ENCODE measurements at places on chromosomes 2 and 18.

DNA sequence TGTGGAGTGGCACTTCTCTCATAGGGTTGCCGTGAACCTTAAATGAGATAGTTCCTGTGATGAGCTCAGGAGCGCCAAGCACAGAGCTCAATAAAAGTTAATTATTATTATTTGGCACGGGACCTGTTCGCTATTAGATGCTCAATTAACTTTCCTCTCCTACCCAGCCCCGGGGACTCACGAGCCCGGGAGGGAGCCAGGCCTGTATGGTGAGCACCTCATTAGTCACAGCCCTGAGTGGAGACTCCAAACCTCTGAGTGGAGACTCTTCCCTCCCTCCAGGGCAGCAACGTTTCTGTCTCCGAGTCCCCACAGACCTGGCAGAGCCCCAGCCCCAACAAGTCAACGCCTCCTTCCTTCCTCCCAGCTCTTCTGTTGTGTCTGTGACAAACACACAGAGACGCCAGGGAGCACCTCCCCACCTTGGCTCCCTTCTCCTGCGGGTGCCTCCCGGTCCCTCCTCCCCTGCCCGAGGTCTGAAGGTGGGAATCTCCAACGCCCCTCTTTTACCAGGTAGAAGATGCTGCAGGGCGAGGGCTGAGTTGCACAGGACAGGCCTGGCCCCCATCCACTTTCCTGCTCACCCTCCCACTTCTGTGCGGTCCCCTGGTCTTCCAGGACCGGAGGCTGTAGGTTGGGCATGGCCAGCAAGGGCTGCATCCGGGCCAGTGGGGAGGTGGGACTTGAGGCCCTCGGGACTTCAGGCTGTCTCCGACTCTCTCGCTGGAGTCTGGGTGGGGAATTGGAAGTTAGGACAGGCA, 52.7 kb upstream of the ODC1 start:
- DNase-seq = peak; percentile 8

- no peak for DNase-seq
Observed at GRCh38 chr2:109711230-109712122, 82.6 kb upstream of the RGPD5 start.

DNA sequence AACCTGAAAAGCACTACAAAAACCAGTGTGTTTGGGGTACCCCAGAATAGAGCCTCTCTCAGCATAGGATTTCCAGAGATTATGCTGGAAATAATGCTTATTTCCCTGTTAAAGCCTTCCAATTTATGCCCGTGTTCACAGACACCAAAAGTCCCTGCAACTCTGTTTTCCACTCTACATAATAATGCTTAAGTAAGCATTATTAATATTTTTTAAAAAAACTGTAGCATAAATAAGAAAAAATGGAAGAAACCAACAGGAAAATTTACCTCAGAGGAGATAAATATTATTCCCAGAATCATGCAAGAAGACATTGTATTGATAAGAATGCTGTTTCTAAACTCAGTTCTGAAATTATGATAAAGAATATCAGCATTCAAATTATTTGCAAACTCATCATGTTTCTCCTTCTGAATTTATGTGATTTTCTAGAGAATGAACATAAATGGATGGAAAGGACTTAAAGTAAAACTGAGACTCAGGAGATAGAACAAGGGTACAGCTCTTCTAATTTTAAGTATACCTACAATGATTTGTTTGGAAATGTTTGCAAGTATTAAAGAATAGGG, 241.7 kb downstream of the LRP1B start:
- no peak for DNase-seq

GRCh38 chr2:232983669-232984140, 29.4 kb downstream of the NGEF start:
- no peak for DNase-seq

DNA sequence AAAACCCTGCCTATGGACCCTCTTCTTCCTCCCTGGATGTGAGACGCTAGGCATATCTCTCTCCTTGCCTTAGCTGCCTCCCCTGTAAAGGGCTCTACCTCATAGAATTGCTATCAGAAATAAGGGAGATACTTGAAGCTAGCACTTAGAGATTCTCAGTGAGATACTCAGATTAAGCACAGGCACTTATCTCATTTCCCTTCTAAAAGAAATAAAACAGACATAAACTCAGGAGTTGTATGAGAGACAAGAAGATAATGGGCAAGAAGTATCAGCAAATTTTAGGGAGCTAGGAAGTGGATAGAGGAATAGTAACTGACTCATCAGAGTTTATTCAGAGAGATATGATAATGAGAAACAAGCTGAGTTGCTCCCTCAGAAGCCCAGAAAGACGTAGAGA, 131.0 kb downstream of the SP3 start:
- no peak for DNase-seq

DNA sequence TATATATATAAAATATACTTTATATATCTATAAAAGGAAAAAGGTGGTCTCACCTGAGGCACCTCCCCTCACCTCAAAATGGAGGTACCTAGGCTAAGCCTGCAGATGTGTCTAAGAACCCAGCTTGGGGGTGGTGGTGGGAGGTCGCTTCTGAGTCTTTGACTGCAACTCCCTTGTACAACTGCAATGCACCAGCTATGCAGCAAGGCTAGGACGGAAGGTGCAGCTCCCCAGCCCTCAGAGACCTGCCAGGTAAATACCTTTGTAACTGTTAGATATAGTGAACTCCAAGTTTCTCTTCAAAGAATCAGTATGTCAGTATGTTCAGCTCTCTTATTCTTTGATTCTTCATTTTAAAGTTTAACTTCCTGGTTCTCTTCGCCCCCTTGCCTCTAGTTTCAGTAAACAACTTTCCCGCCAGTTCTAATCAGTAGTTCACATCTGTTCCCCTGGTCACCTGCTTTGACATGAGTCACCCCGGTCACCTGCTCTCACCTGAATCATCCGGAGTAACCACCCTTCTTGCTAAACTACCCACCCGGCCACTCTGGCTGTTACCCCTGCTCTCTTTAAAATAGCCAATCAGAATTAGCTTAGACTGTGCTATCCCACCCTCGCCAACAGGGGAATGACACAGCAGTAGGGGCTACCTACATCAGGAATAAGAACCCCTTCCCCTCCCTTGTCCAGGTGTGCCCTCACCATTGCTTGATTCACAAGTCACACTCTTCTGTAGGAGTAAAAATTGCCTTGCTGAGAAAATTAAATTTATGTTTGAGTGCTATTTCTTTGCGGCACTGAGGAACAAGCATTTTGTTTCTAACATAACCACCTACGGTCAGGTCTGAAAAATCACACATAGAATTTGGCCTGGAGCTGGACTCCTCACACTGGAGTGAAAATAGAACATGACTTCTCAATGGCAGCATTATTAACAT, 24.7 kb upstream of the IMPA2 start:
- DNase-seq = no peak

- DNase-seq = no peak
Observed at GRCh38 chr2:176535467-176536113, 266.3 kb downstream of the MTX2 start.

DNA sequence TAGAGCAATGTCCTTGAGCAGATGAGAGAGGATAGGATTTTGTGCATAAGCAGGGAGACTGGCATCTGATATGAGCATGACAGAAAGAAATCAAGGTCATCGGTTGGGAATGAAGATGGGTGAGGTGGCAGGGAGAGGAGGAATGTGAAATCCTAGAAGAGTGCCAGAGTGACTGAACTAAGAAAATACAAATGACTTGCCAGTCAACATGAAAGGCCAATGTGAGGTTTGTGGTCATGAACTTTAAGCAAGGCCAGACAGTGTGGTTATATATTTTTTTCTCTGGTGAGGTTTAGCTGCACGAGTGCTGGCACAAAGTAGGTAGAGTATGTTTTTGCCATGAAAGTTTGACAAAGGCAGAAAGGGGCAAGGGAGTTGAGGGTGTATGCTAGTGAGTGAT, 21.2 kb downstream of the QPCT start:
- DNase-seq = no peak

GRCh38 chr2:225597911-225598310, 198.4 kb downstream of the NYAP2 start:
- DNase-seq = no peak

GRCh38 chr2:172278667-172279066, 148.7 kb upstream of the ITGA6 start:
- no peak for DNase-seq

- no peak for DNase-seq
Observed at GRCh38 chr2:143830476-143830875, 689.4 kb downstream of the ZEB2 start.

GRCh38 chr2:68925295-68925896, 27.3 kb downstream of the GKN2 start:
- peak; percentile 41 for DNase-seq

GRCh38 chr2:196480653-196481323, 158.7 kb upstream of the CCDC150 start:
- DNase-seq = no peak

DNA sequence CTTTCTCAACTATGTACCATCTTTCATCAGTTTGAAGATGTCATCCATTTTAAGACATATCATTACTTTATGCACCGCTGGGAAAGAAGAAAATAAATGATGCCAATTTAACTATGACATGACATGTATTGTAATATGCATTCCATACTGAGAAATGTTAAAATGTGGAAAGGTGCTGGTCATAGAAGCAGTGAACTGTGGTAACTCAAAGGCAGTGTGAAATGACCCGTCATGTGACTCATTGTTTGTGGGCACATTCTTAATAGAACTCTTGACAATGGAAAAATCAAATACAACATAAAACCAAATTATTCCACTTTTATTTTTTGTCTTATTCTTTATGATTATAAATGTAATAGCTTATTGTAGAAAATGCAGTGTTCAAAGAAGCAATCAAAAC, 455.0 kb upstream of the ST6GAL2 start:
- no peak for DNase-seq

GRCh38 chr2:52611759-52612158, 1155.8 kb upstream of the CHAC2 start:
- no peak for DNase-seq

DNA sequence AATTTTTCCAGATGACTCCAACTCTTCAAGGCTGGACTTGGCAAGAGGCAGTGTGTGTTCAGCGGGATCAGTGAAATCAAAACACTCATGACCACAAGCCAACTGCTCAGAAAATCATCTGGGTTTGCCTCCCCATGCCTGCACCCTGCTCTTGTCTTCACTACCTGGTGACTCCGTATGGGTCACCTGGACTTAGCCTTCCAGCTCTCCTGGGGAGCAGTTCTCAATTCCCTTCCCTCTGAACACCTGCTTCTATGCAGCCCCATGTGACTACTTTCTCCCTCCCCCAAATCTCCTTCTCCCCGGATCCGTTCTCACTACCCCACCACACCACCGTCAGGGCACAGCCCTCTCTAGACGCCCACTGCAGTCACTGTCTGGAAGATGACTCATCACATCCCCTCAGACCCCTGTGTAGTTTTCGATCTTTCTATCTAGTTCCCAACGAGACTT, 130.2 kb upstream of the ID2 start:
- DNase-seq = peak; percentile 49
